ENCODE measurements at places on chromosomes 6 and 20.

DNA sequence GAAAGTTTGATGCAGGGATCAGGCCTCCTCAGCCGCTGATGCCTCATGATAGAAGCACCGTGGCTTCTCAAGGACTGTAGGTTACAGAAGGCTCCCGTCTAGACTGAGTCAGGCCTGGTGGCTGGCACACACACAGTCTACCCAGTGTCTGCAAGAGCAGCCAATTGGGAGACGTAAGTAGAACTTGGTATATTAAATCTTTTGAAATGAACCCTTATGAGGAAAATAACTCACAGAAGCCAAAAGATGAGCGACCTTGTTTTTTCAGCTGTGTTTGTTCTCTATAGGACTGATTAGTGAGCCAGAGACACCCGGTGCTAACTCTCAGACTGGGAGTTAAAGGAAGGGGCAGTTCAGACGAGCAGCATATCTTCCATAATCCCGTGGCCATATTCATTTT is 5.9 kb upstream of the PDE10A start:
- H3K4me3 ChIP-seq, result no peak overlapping the region
- H3K27ac ChIP-seq, result no peak overlapping the region
- no peak for DNase-seq

DNA sequence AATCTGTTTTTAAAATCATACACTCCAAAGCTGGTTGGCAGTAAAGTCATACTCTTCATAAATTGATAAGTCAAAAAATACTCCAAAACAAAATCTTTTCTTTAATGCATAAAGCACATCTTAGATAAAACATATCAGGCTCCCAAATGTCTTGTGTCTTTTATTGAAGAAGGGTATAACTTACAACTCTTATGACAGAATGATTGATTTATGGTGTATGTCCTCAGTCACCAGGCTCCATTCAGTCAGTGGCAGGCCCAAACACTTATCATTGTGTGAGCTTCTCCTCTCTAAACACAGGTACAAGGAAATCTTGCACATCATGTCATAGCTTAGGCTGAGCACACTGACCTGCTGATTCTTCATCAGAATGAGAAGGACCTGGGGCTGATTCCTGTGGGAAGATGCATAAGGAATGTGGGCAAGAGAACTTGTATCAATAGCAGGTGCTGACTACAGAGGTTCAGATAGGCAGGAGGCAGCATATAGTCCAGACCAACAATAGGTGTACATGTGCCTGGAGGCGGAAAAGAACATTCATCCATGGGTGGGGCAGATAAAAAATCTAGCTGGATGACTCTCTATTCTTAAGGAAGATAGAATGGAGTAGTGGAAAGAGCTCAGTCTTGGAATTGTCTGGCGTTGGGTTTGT is 1.9 kb downstream of the CALHM5 start:
- peaks cover 3% of the 10 kb centered on the region for H3K4me1 ChIP-seq
- peaks cover 7% of the 10 kb centered on the region for H3K36me3 ChIP-seq
- no peak overlapping the region for H3K27ac ChIP-seq
- peak overlapping the region; percentile 89 for H3K4me3 ChIP-seq
- no peaks in the 10 kb centered on the region for H3K27me3 ChIP-seq
- no peak for DNase-seq

DNA sequence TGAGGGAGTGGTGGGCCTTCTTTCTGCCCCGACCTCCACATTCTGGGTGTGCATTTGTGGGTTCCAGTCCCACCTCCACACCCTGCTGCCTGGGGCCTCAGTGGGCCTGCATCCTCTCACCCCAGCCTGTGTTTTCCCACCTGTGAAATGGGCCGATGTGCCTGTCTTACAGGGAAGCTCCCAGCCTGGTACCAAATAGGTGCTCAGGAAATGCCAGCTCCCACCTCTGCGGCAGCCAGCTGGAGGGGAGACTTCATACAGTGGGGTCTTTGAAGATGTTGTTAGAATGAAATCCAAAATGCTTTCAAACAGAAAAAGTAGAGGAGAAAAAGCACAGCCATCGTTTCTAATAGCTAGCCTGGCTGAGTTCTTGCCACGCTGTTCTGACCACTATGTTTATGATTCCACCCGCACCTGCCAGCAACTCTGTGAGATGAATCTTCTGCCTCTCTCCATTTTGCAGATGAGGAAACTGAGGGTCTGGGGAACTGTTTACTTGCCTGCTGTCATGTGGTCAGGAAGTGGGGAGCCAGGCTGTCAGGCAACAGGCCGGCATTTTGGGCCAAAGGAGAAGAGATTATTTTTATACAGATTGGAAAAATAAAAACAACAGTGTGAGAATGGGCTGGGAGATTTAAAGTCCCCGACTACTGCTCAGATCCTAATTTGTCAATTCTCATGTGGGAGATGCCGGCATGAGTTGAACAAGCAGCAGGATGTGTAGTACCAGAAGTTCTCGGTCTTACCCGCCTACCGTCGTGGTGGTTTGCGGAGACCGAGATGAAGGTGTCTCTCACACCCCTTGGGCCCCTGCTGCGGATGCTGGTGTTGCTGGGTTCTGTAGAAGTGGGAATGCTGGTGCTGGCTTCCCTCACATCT is 4.6 kb downstream of the TMEM181 start:
- no peak overlapping the region for H3K27ac ChIP-seq
- no peak overlapping the region for H3K4me3 ChIP-seq
- H3K27me3 ChIP-seq, result no peaks in the 10 kb centered on the region
- no peaks in the 10 kb centered on the region for H3K4me1 ChIP-seq
- no peak for DNase-seq

GRCh38 chr20:24617080-24617432 is 147.6 kb downstream of the SYNDIG1 start:
- H3K27me3 ChIP-seq, result no peaks in the 10 kb centered on the region
- no peak overlapping the region for H3K4me3 ChIP-seq
- DNase-seq, result no peak
- H3K4me1 ChIP-seq, result no peaks in the 10 kb centered on the region

- H3K27ac ChIP-seq, result no peak overlapping the region
- H3K4me1 ChIP-seq, result no peaks in the 10 kb centered on the region
- no peaks in the 10 kb centered on the region for H3K36me3 ChIP-seq
- H3K4me3 ChIP-seq, result no peak overlapping the region
These were observed 60.8 kb upstream of the EDN1 start for GRCh38 chr6:12229332-12229731.

DNA sequence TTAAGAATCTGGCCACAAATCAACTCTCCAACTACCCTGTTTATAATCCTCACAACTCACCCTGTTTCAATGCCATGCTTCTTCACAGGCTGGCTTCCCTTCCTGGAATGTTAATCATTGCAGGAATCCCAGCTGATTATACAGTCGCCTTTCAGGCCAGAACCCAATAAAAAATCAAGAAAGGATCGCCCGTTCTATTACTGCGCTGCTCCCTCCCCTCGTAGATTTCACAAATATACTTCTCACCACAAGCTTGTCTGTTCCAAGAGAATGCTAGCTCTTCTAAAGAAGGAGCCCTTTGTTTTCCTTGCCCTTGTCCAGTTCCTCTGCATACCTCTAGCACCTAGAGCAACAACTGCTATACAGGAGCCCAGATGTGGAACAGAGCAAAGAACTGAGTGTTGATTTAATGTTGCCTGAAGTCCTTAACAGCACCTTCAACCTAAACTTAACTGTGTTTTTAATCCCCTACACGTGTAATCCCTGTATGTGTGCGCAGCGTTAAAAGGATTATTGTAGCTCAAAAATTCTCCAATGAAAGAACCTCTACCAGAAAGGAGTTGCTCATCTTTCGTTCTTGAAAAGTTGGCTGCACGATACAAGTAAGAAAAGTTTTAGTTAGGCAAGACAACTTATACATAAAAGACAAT is 988 bp downstream of the ECHDC1 start:
- H3K27me3 ChIP-seq, result no peaks in the 10 kb centered on the region
- H3K36me3 ChIP-seq, result no peaks in the 10 kb centered on the region
- H3K4me1 ChIP-seq, result peaks cover 3% of the 10 kb centered on the region

DNA sequence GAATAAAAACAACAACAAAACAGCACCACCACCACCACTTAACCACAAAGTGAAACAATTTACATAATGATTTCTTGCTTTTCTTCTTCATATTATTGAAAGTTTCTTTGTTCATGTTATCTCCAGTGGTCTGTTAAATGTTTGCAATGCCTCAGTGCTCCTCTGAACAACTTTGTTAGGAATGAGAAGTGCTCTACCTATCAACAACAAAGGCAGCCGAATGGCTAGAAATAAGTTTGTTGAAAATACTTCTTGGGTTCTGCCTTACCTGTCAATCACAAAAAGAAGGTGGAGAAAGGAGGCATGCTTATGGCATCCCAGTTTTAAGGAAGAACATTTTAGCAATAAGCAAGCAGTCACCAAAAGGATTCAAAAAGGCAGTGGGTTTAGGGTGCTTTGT is 490.2 kb downstream of the PRKN start:
- no peak overlapping the region for H3K27ac ChIP-seq
- no peak for DNase-seq
- no peaks in the 10 kb centered on the region for H3K27me3 ChIP-seq
- no peaks in the 10 kb centered on the region for H3K4me1 ChIP-seq

DNA sequence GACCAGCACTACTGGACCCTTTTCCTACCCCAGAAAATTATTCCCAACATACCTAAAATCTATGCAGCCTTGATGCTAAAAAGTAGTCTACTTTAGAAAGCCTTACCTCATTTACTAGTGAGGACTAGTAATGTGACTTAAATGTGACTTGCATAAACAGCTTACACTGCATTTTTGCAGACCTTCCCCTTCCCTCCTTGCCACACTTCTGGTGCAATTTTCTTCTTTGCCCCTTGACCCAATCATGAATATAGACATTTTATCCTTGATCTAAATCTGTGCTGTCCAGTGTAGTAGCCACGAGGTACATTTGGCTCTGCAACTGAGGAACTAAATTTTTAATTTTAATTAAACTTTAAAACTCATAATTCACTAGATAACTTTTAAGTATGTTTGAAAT is 7.0 kb upstream of the ZKSCAN8 start:
- no peaks in the 10 kb centered on the region for H3K36me3 ChIP-seq
- no peak for DNase-seq
- no peaks in the 10 kb centered on the region for H3K4me1 ChIP-seq
- H3K27me3 ChIP-seq, result no peaks in the 10 kb centered on the region

- no peaks in the 10 kb centered on the region for H3K36me3 ChIP-seq
- no peaks in the 10 kb centered on the region for H3K27me3 ChIP-seq
- H3K27ac ChIP-seq, result no peak overlapping the region
These were observed 150.3 kb downstream of the CDK19 start for GRCh38 chr6:110664933-110665332.

DNA sequence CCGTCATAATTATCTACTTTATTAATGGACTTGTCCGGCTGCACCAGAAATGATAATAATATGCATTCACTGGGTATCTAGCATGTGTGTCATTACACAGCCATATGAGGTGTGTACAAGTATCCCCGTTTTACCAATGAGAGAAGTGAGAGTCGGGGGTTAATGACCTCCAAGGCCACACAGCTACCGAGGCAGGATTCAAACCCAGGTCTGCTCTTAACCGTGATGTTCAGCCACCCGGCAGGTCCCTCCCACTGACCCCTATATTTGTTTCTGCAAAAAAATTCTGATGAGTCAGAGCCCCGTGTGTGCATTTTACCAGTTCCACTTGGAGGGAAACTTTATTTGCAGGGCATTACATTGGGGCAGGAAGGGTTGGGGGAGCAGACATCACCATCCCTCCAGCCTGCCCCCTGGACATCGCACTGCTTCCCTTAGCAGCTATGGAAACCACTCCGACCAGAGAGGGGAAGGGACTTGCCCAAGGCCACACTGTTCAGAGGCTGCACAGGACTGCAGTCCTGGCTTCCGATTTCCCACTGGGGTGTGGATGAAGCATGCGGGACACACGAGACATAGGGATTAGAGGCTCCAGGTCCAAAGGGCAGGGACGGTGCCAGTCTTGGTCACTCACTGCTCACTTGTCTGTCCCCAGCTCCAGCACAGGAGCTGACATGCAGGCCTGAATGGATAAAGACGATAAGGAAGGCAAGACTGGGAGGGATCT is 10.1 kb upstream of the SRC start:
- no peaks in the 10 kb centered on the region for H3K36me3 ChIP-seq
- DNase-seq, result peak; percentile 38
- H3K27me3 ChIP-seq, result no peaks in the 10 kb centered on the region
- H3K4me3 ChIP-seq, result no peak overlapping the region
- no peak overlapping the region for H3K27ac ChIP-seq

- H3K4me3 ChIP-seq, result no peak overlapping the region
- no peaks in the 10 kb centered on the region for H3K4me1 ChIP-seq
- H3K27me3 ChIP-seq, result no peaks in the 10 kb centered on the region
- no peak for DNase-seq
These were observed 15.5 kb upstream of the TPBG start for GRCh38 chr6:82348130-82348529.

DNA sequence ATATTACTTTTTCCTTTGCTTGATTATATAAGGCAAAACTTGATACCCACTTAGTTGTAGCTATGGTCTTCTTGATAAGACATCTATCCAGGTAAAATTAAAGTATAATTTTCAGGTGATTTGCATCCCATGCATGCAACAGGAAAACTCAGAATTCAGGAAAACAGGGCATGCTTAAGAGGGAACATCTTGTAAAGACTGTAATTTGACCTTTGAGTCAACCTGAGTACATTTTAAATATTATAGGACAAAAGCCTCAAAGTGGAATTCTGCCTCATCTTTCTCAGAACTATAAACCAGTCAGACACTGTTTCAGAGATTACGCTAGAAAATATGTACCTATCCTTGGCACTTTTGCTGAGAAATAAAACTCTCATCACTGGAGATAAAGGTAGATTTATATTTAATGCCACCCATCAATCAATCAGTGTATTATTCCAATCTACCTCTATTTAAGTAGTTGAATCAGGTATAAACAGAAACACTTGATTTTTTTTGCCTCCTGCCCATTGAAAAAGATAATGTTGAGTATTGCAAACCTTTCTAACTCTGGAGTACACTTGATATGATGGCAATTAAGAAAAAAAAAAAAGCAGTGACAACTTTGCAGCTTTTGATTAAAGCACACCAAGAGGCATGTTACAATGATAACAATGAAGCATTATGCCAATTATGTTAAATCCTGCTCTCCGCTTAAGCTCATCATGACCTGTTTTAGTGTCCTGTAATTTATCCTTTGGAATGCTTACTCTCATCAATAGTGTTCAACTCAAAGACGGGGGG is 2.8 kb downstream of the CITED2 start:
- no peak overlapping the region for H3K27ac ChIP-seq
- no peaks in the 10 kb centered on the region for H3K4me1 ChIP-seq
- no peak for DNase-seq
- H3K27me3 ChIP-seq, result no peaks in the 10 kb centered on the region
- peak overlapping the region; percentile 83 for H3K4me3 ChIP-seq

DNA sequence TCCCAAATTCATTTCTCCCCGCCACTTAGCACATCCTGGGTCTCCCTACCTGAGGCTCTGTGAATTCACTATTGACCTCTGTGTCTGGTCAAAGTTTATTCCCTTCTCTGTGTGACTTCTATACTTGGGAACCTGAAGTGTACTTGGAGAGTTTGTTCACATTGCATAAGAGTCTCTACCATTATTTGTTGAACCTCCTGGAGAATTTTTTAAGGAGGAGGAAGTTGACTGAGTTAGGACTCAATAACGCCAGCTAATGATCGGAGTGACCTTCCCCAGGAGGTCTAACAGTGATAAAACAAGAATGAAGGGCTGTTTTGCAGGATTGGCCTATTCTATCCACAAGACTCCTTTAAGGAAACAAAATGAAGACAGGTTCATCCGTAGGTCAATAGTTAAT is 23.6 kb downstream of the STMND1 start:
- DNase-seq, result no peak
- no peaks in the 10 kb centered on the region for H3K4me1 ChIP-seq
- H3K27ac ChIP-seq, result no peak overlapping the region
